ENCODE measurements at places on chromosomes 12 and 14.
A peak's percentile ranks its signal among the peaks of the same experiment; 100 is the strongest.

- no peak for DNase-seq
Observed at GRCh38 chr12:57145460-57146059, 1.9 kb downstream of the LRP1-AS start.

DNA sequence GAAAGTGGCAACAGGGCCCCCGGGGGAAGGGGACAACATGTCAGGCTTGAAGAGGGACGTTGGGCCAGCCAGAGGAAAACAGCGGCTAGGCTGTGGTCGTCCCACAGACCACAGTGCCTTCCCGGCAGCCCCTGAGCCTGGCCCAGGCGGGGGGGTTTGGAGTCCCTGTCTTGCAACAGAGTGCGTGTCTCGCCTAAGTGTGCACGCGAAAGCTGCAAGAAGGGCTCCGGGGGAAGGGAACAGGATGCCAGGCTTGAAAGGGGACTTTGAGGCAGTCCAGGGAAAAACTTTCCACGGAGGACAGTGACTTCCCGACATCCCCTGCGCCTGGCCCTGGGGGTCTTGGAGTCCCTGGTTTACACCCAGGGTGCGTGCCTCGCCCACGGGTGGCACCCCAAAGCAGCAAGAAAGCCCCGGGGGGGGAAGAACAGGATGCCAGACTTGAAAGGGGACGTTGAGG is 157.5 kb upstream of the ALG10B start:
- no peak for DNase-seq

GRCh38 chr14:80867091-80867490 is 74.4 kb downstream of the CEP128 start:
- DNase-seq = no peak

DNA sequence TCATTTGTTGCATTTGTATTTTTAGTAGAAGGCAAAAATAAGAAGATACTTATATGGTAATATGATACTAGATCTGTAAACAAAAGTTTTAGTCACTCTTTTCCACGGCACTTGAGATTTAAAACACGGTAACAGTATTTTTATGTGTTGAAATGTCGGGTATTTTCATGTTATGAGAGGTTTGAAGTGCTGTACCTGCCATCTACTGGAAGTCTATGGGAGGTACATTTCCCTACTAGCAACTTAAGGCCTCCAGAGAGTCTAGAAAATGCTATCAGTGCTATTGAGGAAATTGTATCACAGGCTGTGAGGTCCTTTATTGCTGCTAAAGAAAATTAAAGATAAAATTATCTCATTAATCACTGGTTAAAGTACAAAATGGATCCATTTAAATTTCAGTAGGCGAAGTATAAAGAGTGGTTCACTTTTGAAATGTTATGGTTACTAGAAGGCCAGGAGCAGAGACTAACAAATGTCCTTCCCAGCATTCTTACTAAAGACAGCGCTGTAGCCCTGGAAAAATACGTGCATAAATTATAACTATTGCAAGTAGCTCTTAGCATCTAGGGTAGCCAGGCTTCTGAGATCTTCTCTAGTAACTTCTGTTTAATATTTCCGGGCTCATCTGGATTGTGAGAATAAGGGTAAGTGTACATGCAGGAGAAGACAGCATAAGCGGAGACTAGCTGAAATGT is 77.6 kb upstream of the PRKD1 start:
- DNase-seq = peak; percentile 23

GRCh38 chr14:50762001-50762930 is 68.7 kb downstream of the NIN start:
- DNase-seq = no peak

DNA sequence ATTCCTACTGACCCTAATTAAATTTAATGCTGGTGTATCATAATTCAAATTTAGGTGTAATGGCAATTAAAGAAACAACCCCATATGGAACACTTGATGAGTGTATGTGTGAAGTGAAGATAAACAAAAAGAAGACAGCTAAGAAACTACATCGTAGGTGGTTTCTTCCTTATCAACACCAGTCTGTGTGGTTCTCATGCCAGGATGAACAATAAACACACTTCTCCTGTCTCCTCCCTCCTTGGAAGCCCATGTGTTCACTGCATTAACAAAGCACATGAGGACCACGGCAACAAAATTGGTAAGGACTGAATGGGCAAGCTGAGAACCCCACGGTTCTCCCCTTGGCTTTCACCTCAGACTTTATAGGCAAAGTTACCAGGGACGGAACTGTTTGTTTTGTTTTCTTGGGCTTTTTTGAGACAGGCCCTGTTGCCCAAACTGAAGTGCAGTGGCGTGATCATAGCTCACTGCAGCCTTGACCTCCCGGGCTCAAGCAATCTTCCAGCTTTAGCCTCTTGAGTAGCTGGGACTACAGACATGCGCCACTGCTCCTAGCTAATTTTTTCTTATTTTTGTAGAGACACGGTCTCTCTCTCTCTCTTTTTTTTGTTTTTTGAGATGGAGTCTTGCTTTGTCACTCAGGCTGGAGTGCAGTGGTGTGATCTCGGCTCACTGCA is 71.0 kb downstream of the TRAFD1 start:
- DNase-seq = no peak

DNA sequence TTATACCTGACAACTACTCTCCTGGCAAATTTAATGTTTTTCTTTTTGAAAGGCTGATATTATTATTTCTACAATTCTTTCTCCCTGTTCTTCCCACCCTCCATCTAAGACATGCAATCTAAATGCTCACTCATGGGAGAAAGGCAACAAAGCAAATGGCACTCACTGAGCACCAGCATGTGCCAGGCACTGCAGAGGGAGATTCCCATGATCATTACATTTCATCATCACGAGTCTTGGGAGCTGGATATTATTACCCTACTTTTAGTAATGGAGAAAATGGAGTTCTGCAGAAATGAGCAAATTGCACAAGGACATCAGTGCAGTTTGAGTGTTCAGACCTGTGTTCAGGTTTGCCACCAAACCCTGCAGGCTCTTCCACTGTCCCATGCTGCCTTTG is 27.9 kb downstream of the PPM1H start:
- no peak for DNase-seq

GRCh38 chr14:70534904-70535303 is at the start of gene ADAM20:
TSS of gene ADAM20 (minus strand) at chr14:70535004. CDS start at chr14:70524757, 10,247 bp downstream.
- DNase-seq = no peak

GRCh38 chr12:25469861-25470260 is 83.2 kb downstream of the LMNTD1 start:
- no peak for DNase-seq

GRCh38 chr12:92827836-92828431 is 101.2 kb downstream of the EEA1 start:
- DNase-seq = peak; percentile 14

DNA sequence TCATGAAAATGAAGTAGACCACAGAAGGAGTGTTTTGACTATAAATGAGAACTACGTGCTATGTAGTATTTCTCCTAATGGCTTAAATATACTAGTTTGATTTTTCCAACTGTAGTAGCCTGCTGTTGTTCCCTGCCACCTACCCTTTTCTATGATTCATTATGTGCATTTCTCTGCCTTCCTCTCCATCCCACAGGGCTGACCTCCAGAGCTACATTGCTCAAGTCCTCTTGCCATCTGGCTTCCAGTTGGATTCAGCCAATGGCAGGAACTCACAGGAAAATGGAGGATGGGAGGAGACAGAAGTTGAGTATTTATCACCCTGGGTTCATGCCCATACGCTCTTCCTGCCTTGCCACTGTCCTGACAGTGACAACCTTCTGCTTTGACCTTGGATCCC is 515.3 kb downstream of the SOX5 start:
- no peak for DNase-seq

- DNase-seq = peak; percentile 84
Observed at GRCh38 chr12:78863482-78864402, 832 bp upstream of the SYT1 start.

DNA sequence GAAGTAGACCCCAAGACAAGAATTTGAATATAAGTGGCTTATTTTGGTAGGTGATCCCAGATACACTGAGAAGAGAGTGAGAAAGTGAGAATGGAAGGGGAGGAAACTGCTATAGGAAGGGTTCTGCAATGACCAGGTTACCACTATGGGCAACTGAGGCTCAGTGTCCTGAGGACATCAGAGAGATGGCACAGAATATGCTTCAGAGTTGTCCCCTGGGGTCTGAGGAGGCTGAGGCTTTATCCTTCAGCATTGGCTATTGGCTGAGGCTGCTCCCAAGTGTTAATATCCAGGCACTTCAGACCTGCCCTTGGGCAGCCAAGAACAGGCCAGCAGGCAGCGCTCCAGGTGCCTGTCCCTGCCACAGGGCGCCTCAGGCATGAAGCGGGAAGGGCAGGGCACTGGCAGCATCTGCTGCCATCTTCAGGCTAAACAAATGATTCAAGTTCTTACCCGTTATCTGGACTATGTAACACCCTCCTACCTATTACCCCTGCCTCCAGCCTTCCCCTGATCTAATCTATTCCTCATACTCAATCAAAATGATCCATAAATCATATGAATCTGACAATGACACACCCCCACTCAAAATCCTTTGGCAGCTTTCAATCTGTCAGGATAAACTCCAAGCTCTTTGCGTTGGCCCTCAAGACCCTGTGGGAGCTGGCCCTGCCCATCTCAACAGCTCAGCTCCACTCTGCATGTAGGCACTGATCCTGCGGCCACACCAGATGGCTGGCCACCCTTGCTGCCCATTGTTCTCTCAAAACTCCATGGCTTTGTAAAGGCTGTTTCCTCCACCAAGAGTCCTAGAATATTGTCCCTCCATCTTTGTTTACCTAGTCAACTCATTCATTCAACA is 42.4 kb downstream of the CKAP4 start:
- peak; percentile 70 for DNase-seq

GRCh38 chr12:41073633-41074472 is 114.3 kb upstream of the PDZRN4 start:
- DNase-seq = peak; percentile 62

DNA sequence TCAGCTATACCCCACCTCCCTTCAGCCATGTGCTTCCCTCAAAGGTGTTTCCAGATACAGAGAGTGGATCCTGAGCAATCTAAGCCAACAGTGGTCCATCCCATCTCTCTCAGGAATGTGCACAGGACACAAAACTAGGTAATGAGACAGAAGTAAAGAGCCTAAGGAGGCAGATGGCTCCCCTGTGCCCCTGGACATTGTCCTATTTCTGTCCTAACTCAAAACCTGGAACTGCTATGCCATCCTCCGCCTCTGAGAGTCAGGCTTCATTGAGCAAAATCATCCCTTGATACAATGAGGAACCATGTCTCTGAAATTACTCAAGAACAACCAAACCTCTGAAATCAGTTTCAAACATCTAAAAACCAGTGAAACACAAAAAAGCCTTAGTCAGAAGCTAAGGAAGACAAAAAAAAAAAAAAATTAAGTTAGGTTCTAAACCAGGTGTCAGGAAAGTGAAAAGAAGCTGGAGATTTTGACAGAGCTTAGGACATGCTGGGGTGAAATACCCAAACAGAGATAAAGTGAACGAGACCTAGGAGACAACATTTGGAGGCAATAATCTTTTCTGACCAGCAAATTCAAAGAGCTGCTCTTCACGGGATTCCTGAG is 200.3 kb upstream of the PLEKHG7 start:
- peak; percentile 76 for DNase-seq

- no peak for DNase-seq
Observed at GRCh38 chr12:131372171-131372475, 338.8 kb upstream of the SFSWAP start.

DNA sequence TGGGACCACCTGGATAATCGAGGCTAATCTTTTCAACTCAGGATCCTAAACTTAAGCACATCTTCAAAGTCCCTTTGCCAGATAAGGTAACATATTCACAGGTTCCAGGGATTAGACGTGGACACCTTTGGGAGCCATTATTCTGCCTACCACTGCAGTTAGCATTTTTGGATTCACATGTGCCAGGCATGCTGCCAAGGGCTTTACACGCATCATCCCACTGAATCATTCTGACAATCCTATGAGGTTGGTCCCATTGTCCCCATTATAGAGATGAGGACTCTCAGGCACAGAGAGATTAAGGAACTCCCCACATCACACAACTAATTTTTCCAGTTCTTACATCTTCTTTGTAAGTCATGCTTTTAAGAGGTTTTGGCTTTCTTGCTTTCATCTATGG is 34.5 kb downstream of the RTN1 start:
- DNase-seq = peak; percentile 48

DNA sequence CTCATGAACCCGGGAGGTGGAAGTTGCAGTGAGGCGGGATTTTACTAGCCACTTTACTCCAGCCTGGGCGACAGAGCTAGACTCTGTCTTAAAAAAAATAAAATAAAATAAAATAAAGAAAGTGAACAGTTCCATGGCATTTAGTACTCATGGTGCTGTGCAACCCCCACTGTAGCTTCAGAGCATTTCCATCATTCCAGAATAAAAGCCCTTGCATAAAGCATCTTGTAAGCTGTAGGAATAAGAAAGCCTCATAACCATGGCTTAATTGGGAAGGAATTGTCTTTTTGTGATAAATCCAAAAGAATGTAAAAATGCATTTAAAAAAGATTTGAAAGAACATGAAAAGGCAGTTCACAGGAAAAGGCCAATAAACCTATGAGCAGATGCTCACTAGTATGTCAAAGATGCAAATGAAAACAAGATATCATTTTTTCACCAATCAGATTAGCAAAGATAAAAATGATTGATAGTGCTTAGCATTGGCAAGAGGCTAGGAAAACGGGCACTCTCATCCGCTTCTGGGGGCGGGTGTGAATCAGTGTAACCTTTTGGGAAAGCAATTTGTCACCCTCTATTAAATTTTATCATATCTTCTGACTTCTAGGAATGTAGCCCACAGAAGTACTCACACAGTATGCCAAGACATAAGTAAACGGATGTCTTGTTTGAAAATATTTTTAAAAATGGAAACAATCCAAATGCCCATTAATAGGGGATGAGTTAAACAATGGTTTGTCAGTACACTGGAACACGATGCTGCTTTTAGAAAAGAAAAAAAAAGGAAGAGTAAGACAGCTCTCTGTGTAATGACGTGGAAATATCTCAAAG is 46.6 kb downstream of the CFAP251 start:
- no peak for DNase-seq

GRCh38 chr14:70189456-70190077 is 816 bp upstream of the SLC8A3 start:
- peak; percentile 14 for DNase-seq

DNA sequence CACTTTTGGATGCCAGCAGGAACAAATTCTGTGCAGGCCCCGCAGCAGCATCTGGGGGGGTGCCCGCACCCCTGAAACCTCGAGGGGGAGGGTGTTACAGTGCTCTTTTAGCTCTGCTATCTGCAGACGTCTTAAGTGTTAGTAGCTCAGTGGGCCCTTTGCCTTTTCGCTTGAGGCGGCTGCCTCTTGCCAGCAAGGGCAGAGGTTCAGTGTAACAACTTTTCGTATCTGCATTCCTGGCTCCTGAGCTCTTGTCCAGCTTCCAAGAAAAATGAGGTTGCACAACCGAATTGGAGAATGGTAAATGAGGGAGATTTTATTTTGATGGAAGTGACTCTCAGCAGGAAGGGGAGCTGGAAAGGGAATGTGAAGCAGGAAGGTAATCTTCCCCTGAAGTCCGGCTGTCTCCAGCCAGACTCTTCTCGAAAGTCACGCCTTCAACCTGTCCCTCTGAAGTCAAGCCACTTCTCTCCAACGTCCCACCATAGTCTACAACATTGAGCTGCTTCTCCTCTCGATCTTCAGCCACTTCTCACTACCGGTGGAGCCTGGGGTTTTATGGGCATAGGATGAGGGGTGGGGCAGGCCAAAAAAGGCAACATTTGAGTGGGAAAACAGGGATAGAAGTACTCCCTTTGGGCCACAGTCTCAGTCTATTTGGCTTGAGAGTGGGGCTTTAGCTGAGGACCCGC is 17.8 kb downstream of the TAS2R50 start:
- DNase-seq = no peak

- no peak for DNase-seq
Observed at GRCh38 chr12:119222222-119222951, 43.7 kb downstream of the HSPB8 start.

Measured in G401 (cell line).